ENCODE measurements at places on chromosomes 16 and 17. TPM values are rescaled to one million over a fixed set of nuclear protein-coding genes. Genes with fewer than 3 reads are reported as not detected.

UNK gene
- total RNA-seq, result 60.3 TPM

PRR29 gene
- 0.99 TPM for total RNA-seq

TBC1D3G gene
- total RNA-seq, result 0.29 TPM

ACLY gene
- total RNA-seq, result 82.0 TPM

CLDN9 gene
- 2.5 TPM for total RNA-seq

OTOP2 gene
- not detected for total RNA-seq

CHRNE gene
- total RNA-seq, result 1.9 TPM

NPIPB6 gene
- total RNA-seq, result 2.4 TPM

NTN1 gene
- 11.3 TPM for total RNA-seq

SARM1 gene
- total RNA-seq, result 16.7 TPM

SGCA gene
- total RNA-seq, result 58.7 TPM

SMPD3 gene
- 1.1 TPM for total RNA-seq

PRSS53 gene
- 1.1 TPM for total RNA-seq

NPIPA7 gene
- total RNA-seq, result 4.9 TPM

SLC5A10 gene
- total RNA-seq, result 0.82 TPM

HBQ1 gene
- total RNA-seq, result 6.5 TPM

TEX19 gene
- total RNA-seq, result not detected

KRT13 gene
- 7.4 TPM for total RNA-seq

Measured in metanephros (tissue), 2 donors.